CD8-positive, alpha-beta memory T cell (primary cell): ENCODE measurements at places on chromosomes 5 and 9. TPM values are rescaled to one million over a fixed set of nuclear protein-coding genes. Genes with fewer than 3 reads are reported as not detected.

Gene REXO4
- 56.4 TPM for total RNA-seq

Gene CD274
- total RNA-seq = 13.2 TPM

Gene ECM2
- total RNA-seq = not detected

- no peaks in the 10 kb centered on the region for H3K4me1 ChIP-seq
- no peak for DNase-seq
- no peaks in the 10 kb centered on the region for H3K27me3 ChIP-seq
- H3K4me3 ChIP-seq = no peak overlapping the region
- no peaks in the 10 kb centered on the region for H3K36me3 ChIP-seq
- H3K27ac ChIP-seq = no peak overlapping the region
These were observed 215.5 kb upstream of the RGMB start for GRCh38 chr5:98557916-98558315.
